ENCODE measurements at places on chromosomes 4 and X. TPM values are rescaled to one million over a fixed set of nuclear protein-coding genes. Genes with fewer than 3 reads are reported as not detected.

IQSEC2 gene
- 15.6 TPM for total RNA-seq

HEPH gene
- total RNA-seq, result 10.8 TPM

BEX1 gene
- total RNA-seq, result 344 TPM

SATL1 gene
- 2.4 TPM for total RNA-seq

GLRA3 gene
- total RNA-seq, result 1.3 TPM

SNX25 gene
- 50.5 TPM for total RNA-seq

DNA sequence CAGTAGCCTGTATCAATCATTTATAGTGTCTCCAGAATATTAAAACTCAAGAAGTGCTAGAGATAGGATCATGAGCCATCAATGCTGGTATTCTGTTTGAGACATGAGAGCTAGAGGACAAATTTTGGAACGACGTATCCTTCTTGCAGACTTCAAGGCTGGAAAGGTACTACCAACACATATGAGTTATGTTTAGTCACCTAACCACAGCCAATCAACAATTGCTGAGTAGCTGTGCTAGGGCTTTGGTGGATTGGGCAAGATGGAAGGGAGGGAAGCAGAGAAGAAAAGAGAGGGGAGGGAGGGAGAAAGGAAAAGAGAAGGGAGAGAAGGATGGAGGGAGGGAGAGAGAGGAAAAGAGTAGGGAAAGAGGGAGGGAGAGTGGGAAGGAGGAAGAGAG is 21.6 kb upstream of the RAI2 start:
- no peaks in the 10 kb centered on the region for H3K36me3 ChIP-seq
- no peaks in the 10 kb centered on the region for H3K27me3 ChIP-seq
- DNase-seq, result no peak
- H3K27ac ChIP-seq, result no peak overlapping the region

- H3K36me3 ChIP-seq, result no peaks in the 10 kb centered on the region
- no peaks in the 10 kb centered on the region for H3K4me1 ChIP-seq
- H3K27ac ChIP-seq, result no peak overlapping the region
- no peak for DNase-seq
Measured at GRCh38 chr4:110540581-110540980, 64.6 kb downstream of the ENPEP start.

- no peak overlapping the region for H3K27ac ChIP-seq
Measured at GRCh38 chrX:136975684-136976470, 57.9 kb downstream of the GPR101 start.

DNA sequence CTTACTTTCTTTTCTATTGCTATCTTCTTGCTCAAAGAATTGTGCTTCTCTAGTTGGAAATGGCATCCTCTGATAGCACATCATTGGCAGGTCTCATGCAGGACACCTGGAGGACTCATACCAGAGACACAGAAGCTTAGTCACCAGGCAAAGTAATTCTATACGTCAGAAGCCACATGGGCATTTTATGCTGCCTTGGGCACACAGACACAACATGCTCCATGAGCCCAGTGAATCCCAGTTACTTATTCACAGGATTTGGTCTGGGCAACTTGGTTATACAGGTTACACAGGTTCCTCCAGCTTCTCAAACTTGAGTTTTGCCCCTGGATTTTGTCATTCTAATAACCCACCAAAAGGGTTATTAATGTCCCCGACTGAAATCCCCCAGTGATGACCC is 7.1 kb downstream of the RASSF6 start:
- no peaks in the 10 kb centered on the region for H3K4me1 ChIP-seq
- H3K36me3 ChIP-seq, result no peaks in the 10 kb centered on the region
- no peak overlapping the region for H3K4me3 ChIP-seq
- no peak for DNase-seq
- H3K27ac ChIP-seq, result no peak overlapping the region
- H3K27me3 ChIP-seq, result no peaks in the 10 kb centered on the region

DNA sequence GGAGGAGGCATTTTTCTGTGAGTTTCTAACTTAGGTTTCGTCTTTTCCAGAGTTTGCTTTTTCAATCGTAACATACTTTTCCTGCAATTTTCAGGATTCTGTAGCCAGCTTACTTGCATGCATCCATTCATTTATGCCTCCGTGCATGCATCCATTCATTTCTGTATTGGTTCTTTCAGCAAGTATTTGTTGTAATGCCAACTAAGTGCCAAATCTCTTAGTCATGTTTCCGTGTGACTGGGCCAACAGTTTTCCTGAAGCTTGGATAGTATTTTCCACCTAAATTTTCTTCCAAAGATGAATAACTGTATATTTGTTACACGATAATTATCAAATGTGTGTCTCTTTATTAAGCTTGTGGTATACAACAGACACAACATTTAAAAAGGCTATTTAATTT is 41.5 kb downstream of the CBLL2 start:
- no peak for DNase-seq
- no peaks in the 10 kb centered on the region for H3K36me3 ChIP-seq
- H3K4me3 ChIP-seq, result no peak overlapping the region

DNA sequence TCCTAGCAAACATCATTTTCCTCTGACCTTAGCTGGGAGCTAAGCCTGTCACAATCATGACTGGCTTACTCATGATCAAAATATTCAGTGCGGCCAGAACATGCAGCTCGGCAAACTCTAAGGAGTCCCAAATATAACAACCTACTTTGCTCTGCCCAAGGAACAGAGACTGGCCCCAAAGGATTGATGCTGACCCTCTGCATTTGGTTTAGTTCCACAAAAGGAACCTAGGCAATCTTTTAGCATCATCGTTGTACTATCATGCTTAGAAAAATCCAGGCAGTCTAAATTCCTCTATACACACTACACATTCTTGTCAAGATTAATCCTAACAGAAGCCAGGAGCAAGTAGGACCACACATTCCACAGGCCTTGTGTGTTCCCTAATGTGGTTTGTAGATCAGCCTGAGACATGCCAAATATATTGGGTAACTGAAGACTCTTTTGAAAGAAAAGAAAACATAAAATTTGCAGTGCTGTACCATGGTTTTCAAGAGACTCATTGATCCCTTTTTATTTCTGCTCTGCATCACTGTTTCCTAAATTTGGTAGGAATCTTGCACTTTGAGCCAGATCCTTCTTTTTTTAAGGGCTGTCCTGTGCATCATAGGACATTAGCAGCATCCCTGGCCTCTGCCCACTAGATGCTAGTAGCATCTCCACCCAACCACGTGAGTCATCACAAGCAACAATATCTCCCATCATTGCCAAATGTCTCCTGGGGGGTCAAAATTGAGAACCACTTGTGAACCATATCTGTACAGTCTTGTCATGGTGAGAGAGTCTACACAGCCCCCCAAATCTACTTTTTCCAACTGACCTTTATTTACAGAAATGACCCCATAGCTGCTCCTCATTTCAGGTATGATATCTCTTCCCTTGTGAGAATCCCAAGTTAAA is 17.6 kb upstream of the CC2D2A start:
- peaks cover under 1% of the 10 kb centered on the region for H3K4me1 ChIP-seq
- no peaks in the 10 kb centered on the region for H3K36me3 ChIP-seq
- no peak overlapping the region for H3K4me3 ChIP-seq
- H3K27ac ChIP-seq, result no peak overlapping the region
- no peaks in the 10 kb centered on the region for H3K27me3 ChIP-seq
- DNase-seq, result no peak

- H3K4me1 ChIP-seq, result no peaks in the 10 kb centered on the region
- no peaks in the 10 kb centered on the region for H3K36me3 ChIP-seq
- peak overlapping the region; percentile 56 for H3K27ac ChIP-seq
- peak; percentile 25 for DNase-seq
Measured at GRCh38 chr4:40750461-40751258, 905 bp downstream of the NSUN7 start.

DNA sequence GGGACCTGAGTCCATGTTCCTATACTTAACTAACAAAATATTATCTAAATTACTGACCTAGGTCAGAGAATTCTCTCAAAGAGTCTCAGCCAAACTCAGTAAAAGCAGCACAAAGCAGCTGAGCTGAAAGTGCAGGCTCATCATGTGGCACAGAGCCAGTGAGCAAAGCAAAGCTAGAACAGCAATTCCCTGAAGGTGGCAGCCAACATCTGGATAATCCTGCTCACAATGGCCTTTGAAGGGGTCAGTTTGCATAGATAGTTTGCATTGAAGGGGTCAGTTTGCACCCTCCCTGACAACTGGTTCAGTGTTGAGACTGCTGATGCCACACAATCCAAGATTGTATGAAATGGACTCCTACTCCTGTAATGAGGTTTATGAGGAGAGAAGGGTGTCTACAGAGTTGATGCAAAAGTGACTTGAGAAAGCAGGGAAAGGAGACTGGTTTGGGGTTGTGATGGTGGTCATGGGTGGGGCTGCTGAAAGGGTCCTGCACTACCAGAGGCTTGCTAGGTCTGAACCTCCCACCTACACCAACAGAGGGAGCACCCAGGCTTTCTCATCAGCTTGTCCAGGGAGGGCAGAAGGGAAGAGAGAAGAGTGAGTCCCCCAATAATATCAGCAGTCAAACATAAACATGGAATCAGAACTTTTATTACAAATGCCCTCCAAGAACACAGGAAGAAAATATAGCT is 39.7 kb downstream of the TRIM61 start:
- DNase-seq, result peak; percentile 81
- no peaks in the 10 kb centered on the region for H3K4me1 ChIP-seq
- no peaks in the 10 kb centered on the region for H3K27me3 ChIP-seq

- H3K4me1 ChIP-seq, result no peaks in the 10 kb centered on the region
- no peaks in the 10 kb centered on the region for H3K27me3 ChIP-seq
Measured at GRCh38 chrX:153029875-153030274, 26.4 kb upstream of the PNMA3 start.

- no peaks in the 10 kb centered on the region for H3K27me3 ChIP-seq
- no peak for DNase-seq
- H3K4me3 ChIP-seq, result no peak overlapping the region
- H3K27ac ChIP-seq, result no peak overlapping the region
Measured at GRCh38 chr4:187983746-187984145, 11.8 kb upstream of the ZFP42 start.
